Upper lobe of left lung (tissue), 6 donors: ENCODE measurements at places on chromosomes 4 and X. TPM values are rescaled to one million over a fixed set of nuclear protein-coding genes. Genes with fewer than 3 reads are reported as not detected.

Gene DGKK
- not detected for total RNA-seq

GRCh38 chr4:85681921-85682320 lies 207.0 kb downstream of the ARHGAP24 start:
- DNase-seq: no peak

GRCh38 chr4:111283066-111283677 lies 660.3 kb upstream of the PITX2 start:
- peak; percentile 43 for DNase-seq

- no peak for DNase-seq
These were observed 78.8 kb upstream of the PACRGL start for GRCh38 chr4:20621476-20621875.

GRCh38 chr4:125464146-125464545 lies 149.4 kb downstream of the FAT4 start:
- DNase-seq: no peak

- DNase-seq: peak; percentile 34
These were observed 533 bp downstream of the IL15 start for GRCh38 chr4:141636771-141637460.

GRCh38 chr4:14110407-14110806 lies 482.9 kb upstream of the BOD1L1 start:
- no peak for DNase-seq

DNA sequence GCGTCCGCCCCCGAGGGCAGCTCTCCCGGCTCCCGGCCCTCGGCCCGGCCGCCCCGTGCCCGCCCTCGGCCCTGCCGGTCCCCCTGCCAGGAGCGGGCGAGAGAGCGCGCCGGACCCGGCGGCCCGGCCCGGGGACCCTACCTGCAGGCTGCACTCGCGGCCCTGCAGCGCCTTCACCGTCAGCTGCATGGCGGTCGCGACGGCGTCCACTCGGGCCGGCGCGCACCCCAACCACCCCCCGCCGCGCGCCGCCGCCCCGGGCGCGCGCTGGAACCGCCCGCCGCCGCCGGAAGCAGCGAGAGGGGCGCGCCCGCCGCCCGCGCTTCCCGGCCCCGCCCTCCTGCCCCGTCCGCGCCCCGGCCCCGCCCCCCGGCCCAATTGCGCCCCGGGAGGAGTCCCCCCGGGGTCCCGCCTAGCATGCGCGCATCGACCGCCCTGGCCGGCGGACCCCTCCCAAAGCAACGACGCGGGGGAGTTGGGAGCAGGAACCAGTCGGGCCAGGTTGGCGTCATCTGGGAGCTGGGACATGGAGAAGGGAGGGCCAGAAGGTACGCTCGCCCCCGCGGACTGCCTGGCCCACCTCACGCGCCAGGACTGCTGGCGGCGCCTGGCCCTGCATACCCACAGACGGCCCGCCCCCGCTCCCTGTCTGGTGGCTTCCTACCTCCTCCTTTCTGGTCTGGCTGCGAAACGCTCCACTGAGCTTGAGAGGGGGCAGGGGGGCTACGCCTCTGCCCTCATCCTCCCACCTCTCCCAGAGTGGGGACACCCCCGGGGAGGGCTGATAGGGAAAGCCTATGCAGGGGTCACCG lies at the start of gene UBL4A:
Gene UBL4A (minus strand): TSS at position 220 of the 812 bp plus-strand sequence. CDS start 31 bp downstream, at position 189.
- peak; percentile 53 for DNase-seq

- DNase-seq: no peak
These were observed 72.0 kb downstream of the EVC start for GRCh38 chr4:5782829-5783476.

Gene NXF2B
- total RNA-seq: not detected

DNA sequence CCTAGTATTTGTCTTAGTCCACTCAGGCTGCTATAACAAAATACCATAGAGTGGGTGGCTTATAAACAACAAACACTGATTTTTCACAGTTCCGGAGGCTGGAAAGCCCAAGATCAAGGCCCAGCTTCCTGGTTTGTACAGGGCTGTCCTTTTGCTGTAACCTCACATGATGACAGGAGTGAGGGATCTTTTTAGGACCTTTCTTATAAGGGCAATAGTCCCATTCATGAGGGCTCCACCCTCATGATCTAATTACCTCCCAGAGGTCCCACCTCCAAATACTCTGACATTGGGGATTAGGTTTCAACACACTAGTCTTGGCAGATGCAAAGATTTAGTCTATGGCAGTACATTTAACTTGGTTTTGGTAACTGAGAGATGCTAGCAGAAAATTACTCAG lies 20.9 kb downstream of the GPAT3 start:
- DNase-seq: no peak

Gene ADH7
- total RNA-seq: 0.15 TPM

DNA sequence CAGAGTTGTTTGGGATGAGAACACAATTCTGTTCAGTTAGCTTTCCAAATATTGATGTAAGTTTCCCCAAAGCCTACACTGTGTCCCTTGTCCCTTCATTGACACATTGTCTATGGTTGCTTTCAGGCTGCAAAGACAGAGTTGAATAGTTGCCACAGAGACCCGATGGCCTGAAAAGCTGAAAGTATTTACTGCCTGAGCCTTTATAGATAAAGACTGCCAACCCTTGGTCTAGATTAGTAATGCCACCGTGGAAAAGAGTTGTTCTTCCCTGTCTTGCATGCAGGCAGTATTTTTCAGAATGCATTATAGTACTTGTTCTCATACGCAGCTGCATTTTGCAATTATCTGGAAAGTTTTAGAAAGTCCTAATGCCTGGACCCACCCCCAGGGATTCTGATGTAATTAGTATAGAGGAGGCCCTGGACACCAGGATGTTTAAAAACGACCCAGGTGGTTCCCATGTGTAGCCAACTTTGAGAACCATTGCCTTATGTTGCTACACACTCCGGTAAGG lies 180.8 kb downstream of the FRMPD4 start:
- no peak for DNase-seq

- no peak for DNase-seq
These were observed 64.1 kb upstream of the SCOC start for GRCh38 chr4:140309124-140309870.

DNA sequence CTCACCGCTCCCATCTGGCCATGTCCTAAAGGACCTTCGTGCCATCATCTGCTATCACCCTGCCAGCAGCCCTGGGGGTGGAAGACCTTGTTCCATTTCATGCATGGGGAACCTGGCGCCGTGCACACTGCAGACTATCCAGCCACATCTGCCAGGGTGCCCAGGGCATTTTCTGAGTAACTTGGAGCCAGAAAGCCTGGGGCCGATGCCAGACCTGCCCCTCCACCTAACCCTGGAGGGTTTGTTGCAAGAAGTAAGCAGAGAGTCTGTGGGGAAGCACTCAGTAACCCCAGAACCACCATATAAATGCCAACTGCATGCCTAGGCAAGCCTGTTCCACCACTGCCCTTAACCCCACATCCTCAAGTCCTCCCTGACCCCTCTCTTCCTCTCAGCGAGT lies 7.3 kb downstream of the HAUS7 start:
- DNase-seq: no peak

DNA sequence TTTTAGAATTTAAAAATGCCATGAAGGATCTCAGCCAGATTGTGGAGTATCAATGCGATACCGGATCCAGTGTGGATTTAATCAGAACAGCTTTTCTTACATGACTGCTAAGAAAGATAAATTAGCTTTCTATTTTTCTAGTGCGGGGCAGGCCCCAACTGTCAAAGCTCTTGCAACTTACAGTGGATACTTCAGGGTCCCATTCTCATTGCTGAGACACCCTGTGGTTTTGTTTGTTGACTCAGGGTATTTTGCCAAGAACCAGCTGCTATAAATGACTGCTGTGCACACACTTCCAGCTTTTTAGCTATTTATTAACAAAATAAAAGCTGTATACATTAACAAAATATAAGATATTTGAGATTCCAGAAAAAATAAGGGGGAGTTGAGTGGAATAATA lies 166.4 kb downstream of the DCLK2 start:
- DNase-seq: no peak

DNA sequence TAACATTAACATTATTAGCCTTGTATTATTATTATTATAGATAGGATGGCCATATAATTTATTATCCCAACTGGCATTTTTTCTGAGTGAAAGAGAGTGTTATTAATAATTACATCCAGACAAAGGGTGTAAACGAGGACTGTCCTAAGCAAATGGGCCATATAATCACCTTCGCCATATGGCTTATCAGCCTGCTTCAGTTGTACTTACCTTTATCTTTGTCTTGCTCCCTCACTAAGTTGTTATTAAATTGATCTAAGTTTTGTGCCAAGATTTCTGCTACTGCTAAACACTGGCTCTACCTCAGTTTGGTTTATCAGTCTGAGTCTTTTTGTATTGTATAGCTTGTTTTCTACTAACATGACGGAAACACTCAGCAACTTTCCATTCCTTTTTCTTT lies 76.9 kb downstream of the STIM2 start:
- no peak for DNase-seq

DNA sequence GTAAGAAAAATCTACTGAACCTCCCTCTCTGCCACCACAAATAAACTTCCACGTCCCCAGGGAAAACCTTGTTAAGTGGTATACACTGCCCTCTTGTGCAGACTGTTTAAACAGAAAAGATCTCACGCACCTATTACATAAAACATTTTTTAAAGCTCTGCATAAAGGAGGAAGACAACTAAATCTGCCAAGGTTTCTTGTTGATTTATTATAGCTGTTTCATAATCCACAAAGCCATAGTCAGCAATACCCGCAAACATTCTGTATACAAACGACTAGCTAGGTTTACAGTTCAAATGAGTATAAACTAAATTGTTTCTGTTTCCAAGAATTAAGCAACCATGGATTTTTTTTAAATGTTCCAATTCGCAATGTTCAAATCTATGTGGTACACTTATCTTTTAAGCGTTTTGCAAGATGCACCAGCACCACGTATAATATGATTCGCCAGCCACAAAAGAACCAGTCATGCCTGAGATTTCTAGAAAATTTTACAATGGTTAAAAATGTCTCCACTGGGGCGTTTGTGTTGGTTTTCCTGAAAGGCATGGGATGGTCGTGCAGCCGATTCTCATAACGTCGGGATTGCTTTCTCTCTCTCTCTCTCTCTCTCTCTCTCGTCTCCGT lies 164.6 kb downstream of the PRKX start:
- DNase-seq: no peak

DNA sequence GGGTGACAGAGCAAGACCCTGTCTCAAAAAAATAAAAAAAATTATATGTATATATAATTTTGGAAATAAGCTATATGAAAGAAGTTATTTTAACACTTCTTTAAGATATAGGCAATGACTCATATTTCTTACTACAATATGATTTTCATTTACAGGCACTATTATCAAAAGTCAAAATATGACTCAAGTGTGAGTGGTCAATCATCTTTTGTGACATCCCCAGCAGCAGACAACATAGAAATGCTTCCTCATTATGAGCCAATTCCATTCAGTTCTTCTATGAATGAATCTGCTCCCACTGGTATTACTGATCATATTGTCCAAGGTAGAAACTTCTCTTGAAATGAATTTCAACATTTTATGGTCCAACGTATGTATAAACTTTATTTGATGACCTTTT lies 20.8 kb downstream of the OCIAD1 start:
- no peak for DNase-seq

DNA sequence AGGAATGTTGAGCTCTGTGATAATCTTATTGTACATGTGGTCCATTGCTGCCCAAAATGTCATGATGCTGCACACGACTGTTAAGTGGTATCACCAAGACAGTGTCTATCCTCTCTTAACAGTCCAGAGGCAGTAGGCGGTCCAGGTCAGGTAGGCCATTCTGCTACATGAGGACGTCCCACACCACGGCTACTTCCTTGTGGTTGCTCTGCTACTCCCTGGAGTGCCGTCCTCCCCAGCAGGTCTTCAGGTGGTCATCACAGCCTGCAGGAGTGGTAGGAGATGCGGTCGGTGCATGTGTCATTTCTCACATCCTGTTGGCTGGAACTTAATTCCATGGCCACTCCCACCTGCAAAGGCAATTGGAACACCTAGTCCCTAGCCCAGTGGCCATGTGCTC lies 11.5 kb upstream of the STK32B start:
- no peak for DNase-seq

DNA sequence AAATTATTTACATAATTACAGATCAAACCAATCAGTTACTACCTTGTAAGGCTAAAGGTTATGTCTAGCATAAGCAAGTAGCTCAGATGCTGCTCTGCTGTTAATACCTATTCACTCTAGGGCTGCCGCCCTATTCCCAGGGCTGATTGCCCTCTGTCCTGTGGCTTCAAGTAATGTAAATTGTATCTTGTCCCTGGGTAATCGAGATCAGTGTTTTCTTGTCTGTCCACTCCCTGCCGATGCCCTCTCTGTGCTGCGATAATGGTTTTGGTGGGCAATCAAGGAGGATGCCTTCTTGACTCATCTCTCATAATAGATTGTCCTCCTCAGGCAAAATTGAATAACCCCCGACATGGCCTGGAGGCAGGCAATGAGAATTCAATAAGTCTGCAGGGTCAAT lies 641.0 kb upstream of the PITX2 start:
- no peak for DNase-seq

DNA sequence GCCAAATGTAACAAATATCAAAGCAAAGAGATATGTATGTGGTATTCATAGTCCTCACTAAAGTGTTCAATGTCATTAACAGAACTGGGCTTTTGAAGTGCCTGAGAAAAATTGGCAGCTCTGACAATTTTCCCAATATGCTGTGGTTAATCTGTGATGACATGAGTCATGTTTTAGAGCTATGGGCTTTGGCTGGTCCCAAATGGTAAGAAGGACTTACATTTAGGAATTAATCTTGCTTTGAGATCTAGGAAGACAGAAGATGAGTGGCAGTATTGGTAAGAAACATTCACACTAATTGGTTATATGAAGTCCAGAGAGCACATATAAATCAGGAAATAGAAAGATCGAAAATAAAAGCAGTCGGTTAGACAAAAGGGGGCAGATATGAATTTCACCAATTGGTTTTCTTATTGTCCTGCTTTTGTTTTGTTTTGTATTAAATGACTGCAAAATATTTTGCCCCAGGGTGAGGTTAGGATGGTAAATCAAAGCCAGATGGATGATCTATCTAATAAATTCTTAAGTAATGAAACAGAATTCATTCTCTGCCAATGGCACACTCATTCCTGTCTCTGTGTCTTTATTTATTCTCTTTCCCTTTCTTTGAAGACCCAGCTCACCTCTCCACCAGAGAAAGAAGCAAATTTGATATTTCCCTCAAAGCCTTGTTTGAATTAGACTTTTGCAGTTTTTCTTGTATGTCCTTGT lies 993.1 kb downstream of the RPA4 start:
- DNase-seq: no peak

Gene CPEB2
- total RNA-seq: 25.9 TPM

DNA sequence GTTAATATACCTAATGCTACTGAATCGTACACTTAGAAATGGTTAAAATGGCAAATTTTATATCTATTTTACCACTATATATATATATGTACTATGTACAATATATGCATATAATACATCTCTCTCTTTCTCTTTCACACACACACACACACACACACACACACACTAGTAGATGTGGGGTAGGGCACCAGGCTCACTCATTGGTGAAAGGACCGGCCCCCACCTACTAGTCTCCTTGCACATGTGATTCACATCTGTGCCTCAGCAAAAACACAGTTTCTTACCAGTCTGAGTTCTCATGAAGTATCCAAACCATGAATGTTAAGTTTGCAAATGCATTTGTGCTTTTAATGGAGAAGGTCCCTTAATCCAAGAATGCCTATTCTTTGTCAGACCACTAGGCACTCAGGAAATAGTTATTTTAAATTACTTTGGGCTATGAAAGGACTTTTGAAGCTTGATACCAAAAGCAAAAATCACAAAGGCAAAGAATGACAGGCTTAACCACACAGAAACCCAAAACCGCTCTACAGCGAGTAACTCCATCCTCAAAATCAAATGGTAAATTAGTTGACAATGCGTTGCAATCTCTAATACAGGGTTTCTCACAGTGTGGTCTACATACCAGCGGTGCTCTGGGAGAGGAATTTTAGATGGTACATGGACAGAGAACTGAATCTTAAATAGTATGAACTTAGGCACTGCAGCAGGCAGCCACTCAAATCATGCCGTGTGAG lies 5.8 kb downstream of the TSC22D3 start:
- no peak for DNase-seq

Gene CFP
- 11.7 TPM for total RNA-seq

Gene KCNIP4
- total RNA-seq: 0.20 TPM
